ENCODE measurements at places on chromosomes 1 and 21. TPM values are rescaled to one million over a fixed set of nuclear protein-coding genes. Genes with fewer than 3 reads are reported as not detected.

GJB5 gene
- not detected for total RNA-seq

ZNF496 gene
- total RNA-seq = 43.5 TPM

CD58 gene
- total RNA-seq = 27.1 TPM

MANEAL gene
- total RNA-seq = 0.43 TPM

OLIG2 gene
- total RNA-seq = not detected

CLCA4 gene
- total RNA-seq = not detected

LIN28A gene
- not detected for total RNA-seq

Measured in thoracic aorta endothelial cell (primary cell).